ENCODE measurements at places on chromosomes 5 and 9.

DNA sequence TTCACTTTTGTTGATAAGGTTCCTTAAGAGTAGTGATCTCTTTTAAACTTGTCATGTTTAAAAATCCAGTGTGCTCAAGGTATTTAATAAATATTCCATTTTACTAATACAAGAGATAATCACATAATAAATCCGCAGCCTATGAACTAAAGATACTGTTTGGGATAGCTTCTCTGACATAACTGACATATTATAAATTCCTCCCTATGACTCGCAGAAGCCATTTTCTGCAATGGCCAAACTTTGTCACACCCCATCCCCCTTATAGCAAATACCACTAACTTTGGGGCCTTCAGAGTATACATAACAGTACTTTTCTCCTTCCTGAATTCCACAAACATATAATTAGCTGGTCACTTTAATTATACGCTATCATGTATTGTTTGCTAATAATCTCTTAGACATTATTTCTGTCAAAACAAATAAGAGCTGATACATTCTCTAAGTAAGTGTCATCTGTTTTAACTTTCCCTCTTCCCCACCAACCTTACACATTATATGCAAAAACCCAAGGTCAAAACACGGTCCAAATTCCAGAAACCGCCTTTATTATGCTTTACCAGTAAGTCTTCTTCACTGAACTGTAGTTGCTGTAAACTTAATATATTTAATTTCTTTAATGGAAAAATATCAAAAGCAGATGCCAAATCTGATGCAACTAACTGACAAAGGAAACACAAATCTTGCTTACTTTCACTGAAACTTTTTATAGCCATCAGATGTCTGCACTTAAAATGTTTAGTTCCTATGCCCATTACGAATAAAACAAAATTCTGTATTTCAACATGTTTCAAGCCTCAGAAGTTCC lies 971 bp downstream of the TMEM267 start:
- DNase-seq: no peak

- DNase-seq: no peak
Observed at GRCh38 chr5:17918373-17919104, 284.3 kb downstream of the TAF11L14 start.

GRCh38 chr9:130239363-130239695 lies 26.2 kb upstream of the HMCN2 start:
- DNase-seq: no peak

GRCh38 chr5:86880785-86881492 lies 263.2 kb downstream of the COX7C start:
- DNase-seq: peak; percentile 60

DNA sequence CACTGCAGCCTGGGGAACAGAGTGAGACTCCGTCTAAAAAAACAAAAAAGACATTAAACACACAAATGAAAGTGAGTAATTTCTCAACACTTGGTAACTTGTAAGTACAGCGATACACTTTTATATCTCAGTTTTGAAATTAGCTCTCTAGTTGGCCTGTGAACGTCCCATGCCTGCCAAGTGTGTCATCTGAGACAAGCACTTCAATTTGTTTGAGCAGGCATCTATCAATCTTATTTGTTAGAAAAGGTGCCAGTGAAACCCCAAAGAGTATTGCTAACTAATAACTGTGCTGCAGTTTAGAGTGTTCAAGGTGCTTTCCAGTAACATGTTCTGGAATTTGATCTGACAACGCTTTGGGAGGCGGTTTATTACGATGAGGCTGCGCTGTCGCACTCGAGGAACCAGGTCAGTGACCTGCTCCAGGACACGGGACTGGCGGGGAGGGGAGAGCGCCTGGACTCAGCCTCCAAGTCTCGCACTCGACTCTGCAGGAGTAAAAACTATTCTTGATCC lies 1.1 kb upstream of the SPIN1 start:
- DNase-seq: peak; percentile 62

DNA sequence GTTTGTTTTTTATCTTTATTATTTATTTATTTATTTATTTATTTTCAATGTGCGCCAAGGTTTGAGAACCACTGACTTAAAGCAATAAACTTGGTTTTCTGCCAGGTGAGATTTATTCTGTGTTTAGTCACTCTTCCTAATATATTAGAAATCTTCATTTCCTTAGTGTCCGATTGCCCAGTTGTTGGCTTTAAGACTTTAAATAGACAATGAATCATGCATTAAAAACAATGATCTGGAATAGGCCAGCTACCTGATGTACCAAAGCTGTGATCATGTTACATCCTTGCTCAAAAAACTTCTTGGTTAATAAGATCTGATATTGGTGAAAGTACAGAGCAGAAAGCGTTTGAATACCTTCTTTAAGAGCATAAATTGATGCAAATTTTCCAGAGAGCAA lies 52.1 kb upstream of the ERBIN start:
- no peak for DNase-seq

All from NCI-H510A treated with DMSO at 0.1 percent for 48 hours (cell line).